NCI-H1417 treated with DMSO at 0.1 percent for 48 hours (cell line): ENCODE measurements at places on chromosomes 16 and 17.

DNA sequence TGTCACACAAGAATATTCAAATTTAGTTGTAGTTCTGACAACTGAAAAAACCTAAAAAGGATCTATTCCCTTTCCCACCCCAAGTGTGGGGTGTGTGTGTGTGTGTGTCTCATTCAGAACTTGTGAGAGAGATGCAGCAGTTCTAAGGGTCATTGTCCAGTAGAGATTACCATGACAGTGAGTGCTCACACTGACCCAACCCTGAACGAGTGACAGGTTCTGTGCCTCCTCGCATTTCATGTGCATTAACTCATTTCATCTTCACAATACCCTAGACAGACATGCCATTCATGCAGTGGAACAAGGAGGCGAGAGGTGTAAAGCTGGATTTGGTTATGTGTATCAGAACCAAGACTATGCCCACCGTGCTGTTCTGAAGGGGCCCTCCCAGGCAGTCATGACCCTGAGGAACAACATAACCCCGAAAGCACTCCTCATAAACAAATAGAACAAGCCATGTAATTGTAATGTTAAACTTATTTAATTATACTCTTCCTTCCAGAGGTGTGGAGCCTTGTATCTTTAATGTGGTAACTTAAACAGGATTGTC, 102.1 kb downstream of the CLEC16A start:
- DNase-seq: no peak

DNA sequence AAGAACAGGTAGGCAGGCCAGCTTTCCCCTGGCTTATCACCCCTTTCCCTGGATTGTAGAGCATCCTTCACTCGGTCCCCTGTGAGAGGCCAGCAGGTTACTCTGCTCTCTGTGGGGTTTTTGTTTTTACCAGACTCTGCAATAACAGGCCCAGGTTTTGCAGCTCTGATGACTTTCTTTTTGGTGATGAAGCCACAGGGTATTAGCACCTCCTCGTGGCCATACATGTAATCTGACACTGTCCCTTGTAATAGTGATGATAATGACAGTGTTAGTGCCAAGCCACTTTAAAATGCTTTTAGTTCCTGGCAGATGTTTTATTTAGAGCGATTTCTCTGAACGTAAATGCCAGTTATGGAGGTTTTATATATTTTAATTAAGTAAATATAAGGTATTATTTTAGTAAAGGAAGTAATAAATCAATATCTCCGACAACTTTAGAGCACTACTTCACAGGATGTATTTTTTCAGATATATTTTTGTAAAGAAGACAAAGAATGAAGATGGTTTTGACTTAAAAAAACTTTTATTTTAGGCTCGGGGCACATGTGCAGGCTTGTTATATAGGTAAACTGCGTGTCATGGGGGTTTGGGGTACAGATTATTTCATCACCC, 38.0 kb upstream of the CPHXL start:
- peak; percentile 24 for DNase-seq

- DNase-seq: no peak
These were observed 94.4 kb downstream of the AATF start for GRCh38 chr17:37043201-37043600.

DNA sequence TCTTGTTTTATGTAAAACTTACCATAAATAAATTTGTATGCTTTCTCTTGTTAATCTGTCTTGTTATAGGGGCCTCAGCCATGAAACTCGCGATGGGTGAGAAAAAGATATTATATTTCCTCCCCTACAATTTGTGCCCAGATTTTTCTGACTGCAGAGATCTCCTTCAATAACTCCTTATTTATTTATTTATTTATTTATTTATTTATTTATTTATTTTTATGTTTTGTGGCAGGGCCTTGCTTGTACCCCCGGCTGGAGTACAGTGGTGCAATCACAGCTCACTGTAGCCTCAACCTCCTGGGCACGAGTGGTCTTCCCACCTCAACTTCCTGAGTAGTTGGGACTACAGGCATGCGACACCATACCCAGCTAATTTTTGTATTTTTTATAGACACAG, 23.3 kb upstream of the CCL5 start:
- DNase-seq: no peak

DNA sequence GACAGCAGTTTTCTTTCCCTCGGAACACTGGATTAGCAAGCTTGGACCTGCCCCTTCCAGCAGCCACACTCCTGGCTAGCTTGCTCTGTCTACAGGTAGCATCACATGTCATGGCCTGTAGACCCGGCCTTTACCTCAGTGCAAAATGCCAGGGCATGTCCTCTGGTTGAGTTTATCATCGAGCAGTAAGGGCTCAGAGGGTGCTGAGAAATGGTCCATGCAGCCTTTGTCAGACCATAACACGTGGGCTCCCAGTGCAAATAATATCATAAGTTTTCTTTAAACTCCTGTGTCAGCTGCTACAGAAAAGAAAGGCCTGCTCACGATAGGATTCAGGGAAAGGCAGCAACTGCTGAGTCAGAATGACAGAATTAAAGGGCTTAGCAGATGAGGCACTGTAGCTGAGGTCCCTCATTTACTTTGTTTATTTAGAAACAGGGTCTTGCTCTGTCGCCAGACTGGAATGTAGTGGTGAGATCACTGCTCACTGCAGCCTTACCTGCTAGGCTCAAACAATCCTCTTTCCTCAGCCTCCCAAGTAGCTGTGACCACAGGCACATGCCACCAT, 8.0 kb upstream of the GNA13 start:
- no peak for DNase-seq

GRCh38 chr16:25135254-25135878, 23.8 kb downstream of the LCMT1 start:
- DNase-seq: no peak

DNA sequence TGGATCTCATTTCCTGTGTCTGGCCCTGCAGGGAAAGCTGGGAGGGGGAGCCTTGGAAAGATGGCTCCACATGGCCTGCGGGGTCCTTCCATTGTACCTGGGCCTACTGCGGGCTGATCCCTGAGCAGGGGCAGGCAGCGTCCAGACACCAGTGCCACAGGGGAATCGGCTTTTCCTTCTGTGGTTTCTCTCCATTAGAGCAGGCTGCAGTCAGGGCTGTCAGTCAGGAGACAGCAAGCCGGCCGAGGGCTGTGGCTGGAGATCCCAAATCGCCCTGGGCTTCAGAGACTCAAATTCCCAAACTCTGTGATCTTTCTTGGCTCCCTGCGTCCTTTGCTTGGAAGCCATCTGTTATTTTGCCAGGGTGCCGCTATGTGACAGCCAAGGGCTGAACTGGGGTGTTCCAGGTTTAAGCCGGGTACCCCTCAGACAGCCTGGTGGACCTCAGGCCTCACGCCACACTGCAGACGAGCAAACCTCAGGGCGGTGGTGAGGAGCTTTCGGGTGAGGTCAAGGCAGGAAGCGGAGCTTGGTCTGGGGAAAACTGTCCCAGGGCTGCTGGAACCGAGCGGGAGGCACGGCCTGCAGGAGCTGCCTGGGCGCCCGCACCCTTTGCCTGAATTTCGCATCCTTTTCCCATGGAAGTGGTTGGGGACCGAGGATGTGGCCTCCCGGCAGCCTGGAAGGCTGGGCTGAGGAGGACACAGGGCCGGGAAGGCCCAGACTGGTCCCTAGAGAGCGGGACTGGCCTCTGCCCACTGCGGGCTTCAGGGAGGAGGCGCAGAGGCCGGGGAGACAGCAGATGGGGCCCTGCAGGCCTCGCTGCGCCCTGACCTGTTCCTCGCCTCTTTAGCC, 1.5 kb upstream of the CPNE7 start:
- no peak for DNase-seq

DNA sequence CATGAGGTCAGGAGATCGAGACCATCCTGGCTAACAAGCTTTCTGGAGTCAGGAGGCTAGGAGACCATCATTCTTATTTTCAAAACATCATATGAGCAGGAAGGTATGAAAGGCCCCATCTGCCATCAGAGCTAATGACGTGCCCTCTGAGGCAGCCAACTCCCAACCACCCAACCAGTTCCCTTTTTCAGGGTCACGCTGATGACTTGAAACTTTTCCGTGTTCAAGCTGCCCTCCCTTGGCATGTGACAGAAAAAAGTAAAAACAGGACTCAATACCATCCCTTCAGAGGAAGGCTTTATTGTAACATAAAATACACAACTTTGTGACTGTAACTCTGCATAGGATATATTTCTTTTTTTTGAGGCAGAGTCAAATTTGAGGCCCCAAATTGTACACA, 4.6 kb upstream of the GHDC start:
- no peak for DNase-seq

GRCh38 chr16:3063625-3064386, 1.6 kb upstream of the IL32 start:
- DNase-seq: no peak

GRCh38 chr17:28747051-28747691, 3.4 kb downstream of the TRAF4 start:
- no peak for DNase-seq

DNA sequence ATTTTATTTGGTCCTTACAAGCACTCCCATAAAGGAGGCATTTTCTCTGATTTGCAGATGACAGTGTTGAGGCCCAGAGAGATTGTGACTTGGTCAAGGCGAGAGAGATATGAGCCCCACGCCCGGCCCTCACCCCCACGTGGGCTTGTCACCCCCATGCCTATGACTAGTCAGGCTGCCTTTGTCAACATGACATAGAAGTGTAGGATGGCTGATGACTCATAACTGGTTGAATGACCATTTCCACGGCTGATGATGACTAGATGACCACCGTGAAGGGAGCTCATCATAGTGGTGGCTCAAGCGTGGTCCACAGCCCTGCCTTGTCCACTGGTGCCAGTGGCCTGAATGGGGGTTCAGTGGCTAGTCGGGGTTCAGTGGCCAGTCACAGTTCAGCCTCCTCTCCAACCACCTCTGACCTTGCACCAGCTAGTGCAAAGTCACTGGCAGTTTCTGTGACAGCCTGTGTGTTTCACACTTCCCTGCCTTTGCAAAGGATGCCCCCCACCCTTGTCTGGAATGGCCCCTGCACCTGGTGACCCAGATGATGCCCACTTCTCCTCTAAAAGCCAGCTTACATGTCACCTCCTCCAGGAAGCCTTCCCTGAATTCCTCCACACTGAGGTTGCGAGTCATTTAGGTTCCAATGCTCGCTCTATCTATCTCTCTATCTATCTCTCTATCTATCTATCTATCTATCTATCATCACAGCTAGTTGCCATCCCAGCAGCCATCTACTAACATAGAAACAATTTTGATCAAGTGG, 3.8 kb upstream of the WSCD1 start:
- no peak for DNase-seq

DNA sequence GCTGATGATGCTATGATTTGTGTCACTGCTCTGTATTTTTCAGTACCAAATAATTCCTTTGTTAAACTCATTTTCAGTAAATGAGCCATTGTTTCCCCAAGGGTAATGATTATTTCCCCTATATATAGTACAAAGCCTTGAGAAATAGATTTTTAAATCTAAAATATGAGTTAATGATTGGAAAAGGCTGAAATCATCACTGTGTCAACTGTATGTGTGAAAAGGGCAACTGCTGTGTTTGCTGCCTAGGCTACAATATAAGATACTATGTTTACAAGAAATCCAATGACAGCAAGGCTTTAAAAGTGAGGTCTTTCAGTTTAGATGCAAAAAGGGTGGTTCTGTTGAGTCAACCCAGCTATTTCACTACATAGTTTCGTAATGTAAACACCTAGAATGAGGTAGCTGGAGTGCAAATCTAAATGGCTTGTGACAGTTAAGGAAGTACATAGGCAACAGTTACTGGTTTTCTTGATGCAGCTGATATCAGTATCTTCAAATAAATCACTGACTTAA, 15.3 kb downstream of the NLK start:
- DNase-seq: no peak

GRCh38 chr16:81560979-81561657, 116.5 kb downstream of the CMIP start:
- DNase-seq: no peak

GRCh38 chr17:50272711-50273653, 1.3 kb upstream of the TMEM92 start:
- no peak for DNase-seq

DNA sequence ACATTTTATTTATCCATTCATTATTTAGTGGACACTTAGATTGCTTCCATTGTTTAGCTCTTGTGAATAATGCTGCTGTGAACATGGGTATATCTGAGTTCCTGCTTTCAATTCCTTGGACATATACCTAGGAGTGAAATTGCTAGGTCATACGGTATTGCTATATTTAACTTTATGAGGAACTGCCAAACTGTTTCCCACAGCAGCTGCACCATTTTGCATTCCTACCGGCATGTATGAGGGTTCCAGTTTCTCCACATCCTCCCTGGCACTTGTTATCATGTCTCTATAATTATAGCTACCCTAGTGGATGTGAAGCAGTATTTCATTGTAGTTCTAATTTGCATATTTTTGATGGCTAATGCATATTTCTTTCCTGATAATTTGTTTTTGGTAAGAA, 23.7 kb upstream of the DRG2 start:
- no peak for DNase-seq

DNA sequence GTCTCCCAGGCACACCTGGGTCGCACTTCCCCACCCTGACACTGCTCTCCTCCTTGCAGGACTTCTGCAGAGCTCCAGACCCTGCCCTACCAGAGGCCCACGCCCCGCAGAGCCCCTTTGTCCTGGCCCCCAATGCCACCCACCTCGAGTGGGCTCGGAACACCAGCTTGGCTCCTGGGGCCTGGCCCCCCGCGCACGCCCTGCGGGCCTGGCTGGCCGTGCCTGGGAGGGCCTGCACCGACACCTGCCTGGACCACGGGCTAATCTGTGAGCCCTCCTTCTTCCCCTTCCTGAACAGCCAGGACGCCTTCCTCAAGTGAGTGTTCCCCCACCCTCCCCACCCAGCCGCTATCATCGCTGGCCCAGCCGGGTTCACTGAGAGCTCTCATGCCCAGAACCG, 79.6 kb downstream of the MGAT5B start:
- no peak for DNase-seq

DNA sequence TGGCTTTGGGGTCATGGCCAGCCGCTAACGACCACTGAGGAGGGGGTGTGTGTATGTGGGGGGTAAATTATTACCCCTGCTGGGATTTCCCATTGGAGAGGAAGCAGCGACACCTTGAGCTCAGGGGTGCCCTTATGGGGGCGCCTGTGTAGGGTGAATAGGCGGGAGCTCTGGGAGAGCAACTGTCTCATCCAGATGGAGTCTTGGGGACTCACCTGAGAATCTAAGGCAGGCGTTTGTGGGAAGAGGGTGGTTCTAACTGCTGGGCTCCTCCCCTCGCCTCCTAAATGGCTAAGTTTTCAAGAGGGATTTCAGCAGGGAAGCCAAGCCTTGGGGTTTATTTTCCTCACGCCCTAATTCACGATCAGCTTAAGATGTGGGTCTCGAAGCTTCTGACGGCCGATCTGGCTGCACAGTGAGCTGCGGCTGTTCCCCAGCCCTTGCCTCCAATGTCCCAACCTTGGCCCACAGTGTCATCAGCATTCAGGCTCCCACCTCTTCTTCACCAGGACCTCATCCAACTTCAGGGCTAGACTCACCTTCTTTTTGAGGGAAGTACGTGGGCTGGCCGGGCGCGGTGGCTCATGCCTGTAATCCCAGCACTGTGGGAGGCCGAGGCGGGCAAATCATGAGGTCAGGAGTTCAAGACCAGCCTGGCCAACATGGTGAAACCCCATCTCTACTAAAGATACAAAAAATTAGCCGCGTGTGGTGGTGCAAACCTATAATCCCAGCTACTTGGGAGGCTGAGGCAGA, 136.9 kb upstream of the EEF2KMT start:
- DNase-seq: no peak

- DNase-seq: no peak
These were observed 153.4 kb upstream of the PLCG2 start for GRCh38 chr16:81625544-81626153.
